SJCRH30 (cell line): ENCODE measurements at places on chromosomes 7 and 10. TPM values are rescaled to one million over a fixed set of nuclear protein-coding genes. Genes with fewer than 3 reads are reported as not detected.

DNA sequence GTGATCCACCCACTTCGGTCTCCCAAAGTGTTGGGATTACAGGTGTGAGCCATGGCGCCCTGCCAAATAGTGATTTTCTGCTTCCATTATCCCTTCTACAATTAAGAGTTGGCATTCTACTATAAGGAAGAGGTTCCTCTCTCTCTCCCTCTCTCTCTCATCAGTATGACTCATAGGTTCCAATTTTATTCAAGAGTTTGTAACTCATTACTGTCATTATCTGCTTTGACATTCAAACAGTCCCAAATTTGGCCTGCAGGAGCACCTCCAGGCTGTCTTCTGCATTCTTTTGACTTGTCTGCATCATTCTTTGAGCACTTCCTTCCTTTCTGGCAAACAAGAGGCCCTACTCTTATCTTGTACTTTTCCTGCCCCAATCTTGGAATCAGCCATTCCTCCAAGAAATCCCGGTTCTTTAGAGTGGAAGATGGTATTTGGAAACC is 33.2 kb upstream of the CALU start:
- no peaks in the 10 kb centered on the region for H3K36me3 ChIP-seq
- no peak overlapping the region for H3K4me3 ChIP-seq
- no peaks in the 10 kb centered on the region; the same call in 1 of the 2 replicates for H3K27me3 ChIP-seq
- no peak for DNase-seq
- H3K27ac ChIP-seq, result no peak overlapping the region
- H3K4me1 ChIP-seq, result no peaks in the 10 kb centered on the region

- no peaks in the 10 kb centered on the region for H3K36me3 ChIP-seq
- no peaks in the 10 kb centered on the region for H3K4me1 ChIP-seq
- no peak for DNase-seq
- no peaks in the 10 kb centered on the region; the same call in 1 of the 2 replicates for H3K27me3 ChIP-seq
- no peak overlapping the region for H3K27ac ChIP-seq
Measured at GRCh38 chr10:120403109-120403508, 53.9 kb upstream of the PLPP4 start.

GRCh38 chr7:26965724-26966123 is 101.3 kb upstream of the SKAP2 start:
- no peaks in the 10 kb centered on the region for H3K4me1 ChIP-seq
- H3K27me3 ChIP-seq, result no peaks in the 10 kb centered on the region; the same call in 1 of the 2 replicates
- DNase-seq, result no peak
- H3K27ac ChIP-seq, result no peak overlapping the region
- H3K4me3 ChIP-seq, result no peak overlapping the region

DNA sequence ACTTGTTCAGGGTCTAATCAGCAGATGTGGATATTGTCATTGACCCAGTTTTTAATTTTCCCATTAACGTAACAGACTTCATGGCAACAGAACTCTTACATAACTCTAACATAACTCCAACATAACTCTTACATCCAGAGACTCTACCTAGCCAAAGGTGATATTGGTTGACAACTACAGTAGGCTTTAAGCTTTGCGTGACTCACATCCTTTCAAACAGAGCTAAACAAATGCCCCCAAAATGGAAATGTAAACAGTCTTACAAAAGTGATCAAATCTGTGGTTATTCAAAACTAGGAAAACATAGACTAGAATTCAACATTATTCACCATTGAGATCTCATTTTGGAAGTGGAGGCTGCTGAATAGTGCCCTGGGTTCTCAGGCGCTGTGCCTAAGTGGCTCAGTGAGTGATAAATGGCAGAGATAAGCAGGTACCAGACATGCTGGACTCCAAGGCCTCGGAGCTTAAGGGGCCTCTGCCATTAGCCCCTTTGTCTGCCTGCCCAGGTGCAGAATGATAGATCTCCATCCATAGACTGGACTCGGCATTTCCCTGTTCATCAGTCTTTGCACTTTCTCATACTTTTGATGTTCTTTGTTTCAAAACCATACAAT is 34.3 kb upstream of the BTBD16 start:
- no peak overlapping the region for H3K4me3 ChIP-seq
- H3K4me1 ChIP-seq, result peaks cover 32% of the 10 kb centered on the region
- DNase-seq, result no peak
- no peak overlapping the region for H3K27ac ChIP-seq
- H3K27me3 ChIP-seq, result no peaks in the 10 kb centered on the region

The ITGA8 gene
- total RNA-seq, result not detected in 2 replicates
